ENCODE measurements at places on chromosomes 7 and 10.

- peak; percentile 66 for DNase-seq
Measured at GRCh38 chr7:111438369-111439289, 123.7 kb downstream of the IMMP2L start.

DNA sequence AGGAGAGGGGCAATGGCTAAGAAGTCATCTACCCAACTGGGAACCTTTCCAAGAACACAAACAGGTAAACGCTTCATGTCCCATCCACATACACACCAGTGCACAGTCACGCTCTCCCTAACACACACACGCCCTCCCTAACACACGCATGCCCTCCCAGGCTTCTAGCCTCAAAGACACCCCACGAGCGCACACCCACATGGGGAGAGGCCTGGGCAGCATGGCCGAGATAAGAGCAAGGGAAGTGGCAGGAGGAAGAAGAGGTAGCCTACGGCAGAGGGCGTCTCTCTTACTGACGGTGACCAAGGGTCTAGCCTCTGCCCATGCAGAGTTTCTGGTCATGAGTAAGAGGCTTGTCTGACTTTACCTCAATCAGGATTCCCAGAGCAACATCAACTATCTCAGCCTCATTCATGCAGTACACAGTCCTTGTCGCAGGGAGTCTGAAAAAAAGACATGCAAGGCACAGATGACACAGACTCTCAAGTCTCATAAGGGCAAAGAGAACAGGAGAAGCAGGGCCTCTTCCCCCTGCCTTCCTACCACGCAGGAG, 3.1 kb downstream of the CYREN start:
- no peak for DNase-seq

GRCh38 chr7:22992874-22993840, 20.8 kb downstream of the HYCC1 start:
- no peak for DNase-seq

- DNase-seq: no peak
Measured at GRCh38 chr7:116552602-116553001, 27.8 kb downstream of the CAV1 start.

DNA sequence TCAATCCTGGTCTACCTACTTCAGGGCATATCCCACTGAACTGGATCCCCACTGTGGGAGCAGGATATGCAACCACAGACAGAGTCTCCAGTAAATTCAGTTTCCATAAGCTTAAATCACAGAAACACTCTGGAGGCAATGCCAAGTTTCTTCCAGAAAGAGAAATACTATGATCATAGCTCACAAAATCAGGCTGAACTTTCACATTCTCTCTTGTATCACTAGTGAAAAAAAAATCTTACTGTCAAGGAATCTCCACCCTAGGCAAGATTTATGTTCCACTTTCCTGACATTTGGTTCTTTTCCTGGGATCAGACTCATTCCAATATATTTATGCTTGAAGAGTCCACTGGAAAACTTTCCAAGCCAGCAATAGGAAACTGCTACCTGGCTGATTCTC, 749.0 kb downstream of the SUGCT start:
- DNase-seq: no peak

DNA sequence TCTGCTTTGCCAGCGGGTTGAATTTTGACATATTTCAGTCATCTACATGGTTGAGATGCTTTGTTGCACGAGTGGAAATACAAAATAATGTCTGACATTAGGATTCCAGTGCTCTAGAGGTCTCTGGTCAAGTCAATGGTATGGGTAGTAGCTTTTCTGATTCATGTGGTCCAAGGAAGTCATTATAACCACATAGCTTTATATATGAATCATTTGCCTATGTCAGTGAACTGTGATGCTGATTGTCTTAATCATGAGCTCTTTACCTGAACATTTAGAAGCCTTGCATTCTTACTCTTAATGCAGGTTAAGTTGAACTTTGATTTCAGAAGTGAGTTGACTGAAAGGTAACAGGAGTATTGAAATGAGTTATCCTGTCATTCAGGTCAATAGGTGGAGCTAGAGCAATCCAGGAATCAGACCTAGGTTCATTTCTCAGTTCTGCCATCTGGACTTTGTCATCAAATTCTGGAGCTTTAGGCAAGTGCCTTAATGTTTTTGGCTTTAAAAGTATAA, 3.3 kb downstream of the MAPK8 start:
- peak; percentile 69 for DNase-seq

DNA sequence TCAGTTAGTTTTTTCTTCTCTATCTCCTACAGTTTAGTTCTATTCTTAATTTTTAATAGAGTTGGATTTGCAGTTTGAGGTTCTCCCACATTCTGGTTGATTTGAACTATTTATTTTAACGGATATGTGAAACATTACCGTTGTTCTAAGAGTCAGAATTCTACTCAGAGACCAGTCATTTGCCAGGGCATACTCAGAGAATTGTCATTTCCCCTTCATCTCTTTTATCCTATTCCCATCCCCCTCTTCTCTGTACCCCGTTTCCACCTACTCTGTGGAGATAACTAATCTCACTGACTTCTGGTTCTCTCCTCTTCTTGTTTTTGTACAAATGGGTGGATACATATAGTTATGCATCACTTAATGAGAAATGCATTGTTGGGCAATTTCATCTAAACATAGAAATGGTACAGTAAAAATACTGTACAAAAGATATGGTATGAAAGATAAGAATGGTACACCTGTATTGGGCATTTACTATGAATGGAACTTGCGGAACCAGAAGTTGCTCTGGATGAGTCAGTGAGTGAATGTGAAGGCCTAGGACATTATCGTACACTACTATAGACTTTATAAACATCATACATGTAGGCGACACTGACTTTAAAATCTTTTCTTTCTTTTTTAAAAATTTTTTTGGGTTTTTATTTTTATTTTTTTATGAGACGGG, 53.1 kb downstream of the INPP5F start:
- DNase-seq: no peak

GRCh38 chr7:83413424-83413823, 235.5 kb downstream of the SEMA3E start:
- DNase-seq: peak; percentile 35

DNA sequence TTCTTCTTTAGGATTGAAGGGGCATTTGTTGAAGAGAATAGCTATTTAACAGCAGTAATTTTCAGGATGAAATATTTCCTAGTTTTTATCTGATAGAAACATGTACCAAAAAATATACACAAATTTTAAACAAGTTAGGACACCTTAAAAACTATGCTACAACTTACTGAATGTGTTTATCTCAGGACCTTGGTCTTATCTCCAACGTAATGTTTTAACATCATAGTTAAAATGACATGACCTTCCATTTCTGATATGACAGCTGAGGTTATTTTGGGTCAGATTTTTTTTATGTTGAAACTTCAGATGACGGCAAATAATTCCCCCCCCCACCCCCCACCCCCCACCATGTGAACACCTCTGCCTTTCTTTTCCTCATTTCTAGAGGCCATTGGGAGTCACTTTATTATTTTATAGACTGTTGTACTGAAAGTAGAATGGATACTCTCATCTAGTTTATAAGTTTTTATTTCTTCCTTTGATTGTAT, 8.0 kb downstream of the MRLN start:
- DNase-seq: no peak
